Right cardiac atrium (tissue), 5 donors: ENCODE measurements at places on chromosomes 5 and 9. TPM values are rescaled to one million over a fixed set of nuclear protein-coding genes. Genes with fewer than 3 reads are reported as not detected.

CDHR2 gene
- polyA plus RNA-seq = not detected

ELAVL2 gene
- 0.07 TPM for polyA plus RNA-seq

FAM153A gene
- 3.7 TPM for polyA plus RNA-seq

C5 gene
- 0.97 TPM for polyA plus RNA-seq

OR2V1 gene
- polyA plus RNA-seq = not detected
